ENCODE measurements at places on chromosomes 1 and 21. TPM values are rescaled to one million over a fixed set of nuclear protein-coding genes. Genes with fewer than 3 reads are reported as not detected.

DNA sequence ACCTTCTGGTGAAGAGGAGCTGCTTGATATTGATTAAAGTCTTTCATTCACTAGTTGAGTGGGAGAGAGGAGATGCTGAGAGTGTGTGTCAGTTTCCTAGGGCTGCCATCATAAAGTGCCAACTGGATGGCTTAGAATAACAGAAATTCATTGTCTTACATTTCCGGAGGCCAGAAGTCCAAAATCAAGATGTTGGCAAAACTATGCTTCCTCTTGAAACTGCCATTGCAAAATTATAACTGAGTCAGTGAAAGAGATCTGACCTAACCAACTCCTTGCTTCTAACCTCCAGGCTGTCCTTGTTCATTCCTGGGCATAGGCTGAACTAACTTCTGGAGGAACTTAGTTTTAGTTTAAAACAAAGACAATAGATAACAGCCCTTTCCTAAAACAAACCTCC is 47.1 kb downstream of the PTGS2 start:
- H3K36me3 ChIP-seq, result no peaks in the 10 kb centered on the region
- no peaks in the 10 kb centered on the region for H3K4me1 ChIP-seq
- no peak overlapping the region for H3K27ac ChIP-seq
- H3K27me3 ChIP-seq, result no peaks in the 10 kb centered on the region
- H3K4me3 ChIP-seq, result no peak overlapping the region
- no peak for DNase-seq

DNA sequence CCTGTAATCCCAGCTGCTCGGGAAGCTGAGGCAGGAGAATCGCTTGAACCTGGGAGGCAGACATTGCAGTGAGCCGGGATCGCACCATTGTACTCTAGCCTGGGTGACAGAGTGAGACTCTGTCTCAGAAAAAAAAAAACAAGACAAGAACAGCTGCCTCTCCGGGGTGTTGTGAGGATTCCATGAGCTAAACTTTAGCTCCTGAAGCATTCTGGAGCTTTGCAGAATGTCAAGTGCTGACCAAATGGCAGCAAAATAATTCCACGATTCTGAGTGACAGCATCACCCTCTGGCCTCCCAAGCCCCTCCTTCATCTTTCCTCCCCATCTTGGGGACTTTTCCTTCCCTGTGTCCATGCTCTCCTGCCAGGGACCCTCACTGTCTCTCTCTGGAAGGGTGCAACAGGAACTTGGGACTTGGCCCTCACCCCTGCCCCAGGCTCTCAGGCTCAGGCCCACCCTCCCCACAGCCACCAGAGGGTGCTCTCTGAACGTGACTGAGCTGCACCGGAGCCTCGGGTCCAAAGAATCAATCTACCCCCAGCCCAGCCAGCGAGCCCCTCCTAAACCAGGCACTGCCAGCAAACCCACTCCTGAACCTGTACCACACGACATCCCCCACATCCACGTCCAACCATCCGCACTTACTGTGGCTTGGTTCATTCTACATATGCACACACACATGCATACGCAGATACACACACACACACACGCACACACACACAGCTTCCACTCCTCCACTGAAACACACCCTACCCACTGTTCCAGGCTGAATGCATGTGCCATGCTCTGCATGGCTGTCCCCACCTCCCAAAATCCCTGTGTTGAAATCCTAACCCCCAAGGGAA is 45.7 kb downstream of the ACOT7 start:
- H3K27me3 ChIP-seq, result no peaks in the 10 kb centered on the region
- no peak overlapping the region for H3K4me3 ChIP-seq
- no peak for DNase-seq
- no peak overlapping the region for H3K27ac ChIP-seq

- H3K4me3 ChIP-seq, result peak overlapping the region; percentile 70
- no peaks in the 10 kb centered on the region for H3K36me3 ChIP-seq
- H3K27ac ChIP-seq, result peak overlapping the region; percentile 96
- DNase-seq, result peak; percentile 67
These were observed 3.3 kb upstream of the HES5 start for GRCh38 chr1:2533365-2533764.

Gene SDC3
- total RNA-seq, result 58.6 TPM

Gene TRIM17
- total RNA-seq, result not detected

Data from HFFc6 (cell line).